Aorta (tissue), 5 donors: ENCODE measurements at places on chromosomes 5 and 9.

DNA sequence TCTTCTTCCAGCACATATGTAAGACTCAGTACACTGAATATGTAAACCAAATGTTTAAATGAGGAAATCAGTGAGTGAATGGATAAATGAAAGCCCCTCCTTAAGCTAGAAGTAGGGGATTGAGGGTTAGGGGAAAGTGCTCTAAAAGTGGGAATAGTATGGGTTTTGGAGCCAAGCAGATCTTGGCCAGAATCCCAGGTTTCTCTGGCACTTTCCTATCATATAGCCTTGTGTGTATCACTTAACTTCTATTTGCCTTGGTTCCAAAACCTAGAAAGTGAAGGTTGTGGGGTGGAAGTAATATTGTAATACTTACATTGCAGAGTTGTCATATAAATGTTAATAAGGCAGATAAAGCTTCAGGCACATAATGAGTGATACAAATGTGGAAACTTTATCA is 45.0 kb upstream of the SV2C start:
- no peak for DNase-seq

GRCh38 chr5:140587495-140587894 is 22.9 kb downstream of the SLC35A4 start:
- DNase-seq: no peak

- no peak for DNase-seq
Measured at GRCh38 chr9:129013674-129014073, 14.5 kb downstream of the SH3GLB2 start.

DNA sequence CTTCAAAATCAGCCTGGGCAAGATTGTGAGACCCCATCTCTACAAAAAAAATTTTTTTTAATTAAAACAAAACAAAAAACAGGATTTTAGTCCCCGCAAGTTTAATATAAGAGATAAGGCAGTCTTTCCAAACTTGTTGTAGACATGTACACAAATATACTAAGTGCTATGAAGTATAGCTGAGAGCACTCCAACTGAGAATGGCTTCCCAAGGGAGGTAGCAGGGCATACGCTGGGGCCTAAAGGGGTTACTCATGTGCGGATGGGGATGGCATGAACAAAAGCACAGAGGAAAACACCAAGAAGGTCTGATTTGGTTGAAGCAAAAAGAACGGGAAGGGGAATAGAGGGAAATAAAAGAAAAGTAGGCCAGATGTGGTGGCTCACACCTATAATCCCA is 21.1 kb downstream of the SAR1B start:
- no peak for DNase-seq

DNA sequence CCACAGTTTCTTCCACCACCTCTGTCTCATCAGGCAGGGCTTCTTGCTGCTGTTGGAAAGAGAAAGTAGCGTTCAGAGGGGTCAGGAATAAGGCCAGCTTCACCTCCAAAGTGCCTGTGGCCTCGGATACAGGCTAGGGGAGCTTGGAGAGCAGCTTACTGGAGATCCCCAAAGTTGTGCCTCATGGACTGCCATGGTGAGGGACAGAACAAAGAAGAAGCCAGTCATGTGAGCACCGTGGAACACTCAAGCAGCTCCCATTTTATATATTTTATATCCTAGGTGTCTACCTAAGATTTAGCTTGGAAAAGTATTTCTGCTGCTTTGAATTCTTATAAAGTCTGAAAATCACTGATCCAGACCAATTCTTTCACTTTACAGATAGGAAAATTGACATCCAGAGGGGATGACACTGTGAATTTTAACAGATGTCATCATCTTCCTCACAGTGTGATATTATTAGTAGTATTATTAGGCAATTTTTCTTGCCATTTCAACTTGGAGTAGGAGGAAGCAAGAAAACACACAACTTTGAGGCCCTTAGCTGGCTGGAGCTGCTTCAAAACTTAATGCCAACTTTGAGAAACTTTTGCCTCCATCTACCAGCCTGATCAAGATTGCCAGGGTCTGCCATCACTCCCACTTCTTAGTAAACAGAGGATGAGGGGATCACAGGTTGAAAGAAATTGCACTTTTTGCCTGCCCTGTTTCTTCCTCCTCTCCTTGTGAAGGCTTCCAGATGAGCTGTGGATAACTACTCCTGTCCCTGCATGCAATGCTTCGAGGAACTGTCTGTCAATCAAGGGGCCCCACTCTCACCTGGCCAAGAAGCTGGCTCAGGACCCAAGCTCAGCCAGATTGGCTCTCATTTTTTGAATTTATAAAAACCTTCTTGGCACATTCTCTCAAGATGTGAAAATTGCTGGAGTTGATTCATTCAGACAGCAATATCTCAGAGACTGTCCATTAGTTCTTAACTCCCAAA is 11.8 kb downstream of the SPARC start:
- DNase-seq: no peak

DNA sequence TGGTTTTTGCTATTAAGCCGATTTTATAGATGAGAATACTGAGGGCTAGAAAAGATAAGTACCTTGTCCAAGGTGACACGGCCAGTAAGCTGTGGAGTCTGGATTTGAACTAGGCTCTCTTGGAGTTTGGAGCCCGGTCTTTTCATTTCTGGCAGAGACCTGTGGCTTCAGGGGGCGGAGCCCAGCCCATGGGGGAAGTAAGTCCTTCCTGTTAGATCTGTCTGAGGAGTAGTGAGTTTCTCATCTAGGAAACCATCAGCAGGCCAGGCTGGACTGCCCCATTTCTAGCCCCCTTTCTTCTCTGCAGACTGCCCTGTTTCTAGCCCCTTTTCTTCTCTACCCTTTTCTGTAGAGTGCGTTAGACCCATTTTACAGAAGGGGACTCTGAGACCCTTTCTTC is 521 bp upstream of the PTGS1 start:
- DNase-seq: no peak

DNA sequence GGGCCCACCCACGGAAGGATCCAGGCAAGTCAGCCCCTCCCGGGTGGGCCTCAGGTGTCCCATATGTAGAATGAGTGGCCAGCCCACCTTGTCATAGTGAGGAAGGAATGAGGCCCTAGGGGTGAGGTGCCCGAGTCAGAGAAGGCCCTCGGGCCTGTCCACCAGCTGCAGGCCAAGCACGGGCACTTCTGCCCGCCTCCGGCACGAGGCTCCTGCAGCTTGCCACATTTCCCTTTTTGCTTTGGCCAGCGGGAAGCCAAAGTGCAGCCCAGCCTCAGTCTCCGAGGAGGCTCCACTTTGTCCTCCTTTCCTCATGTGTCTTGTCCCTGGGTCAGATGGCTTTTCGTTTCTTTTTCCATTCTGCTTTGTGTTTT is 72.9 kb downstream of the PSMB7 start:
- no peak for DNase-seq

DNA sequence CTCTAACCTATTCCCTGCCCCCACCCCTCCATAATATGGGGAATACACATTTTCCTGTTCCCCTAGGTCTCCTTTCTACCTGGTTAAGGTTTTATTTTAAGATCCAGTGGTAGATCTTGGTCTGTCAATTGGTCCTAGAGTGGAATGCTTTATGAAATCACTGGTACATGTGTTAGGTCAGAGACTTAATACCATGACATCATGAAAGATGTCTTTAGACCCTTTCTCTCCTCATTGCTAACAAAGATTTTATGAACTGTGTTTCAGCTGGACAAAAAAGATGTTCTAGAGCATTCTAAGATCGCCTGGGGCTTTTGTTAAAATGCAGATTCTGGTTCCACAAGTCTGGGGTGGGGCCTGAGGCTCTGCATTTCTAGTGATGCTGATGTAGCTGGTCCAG is 9.1 kb downstream of the GSN start:
- DNase-seq: no peak

DNA sequence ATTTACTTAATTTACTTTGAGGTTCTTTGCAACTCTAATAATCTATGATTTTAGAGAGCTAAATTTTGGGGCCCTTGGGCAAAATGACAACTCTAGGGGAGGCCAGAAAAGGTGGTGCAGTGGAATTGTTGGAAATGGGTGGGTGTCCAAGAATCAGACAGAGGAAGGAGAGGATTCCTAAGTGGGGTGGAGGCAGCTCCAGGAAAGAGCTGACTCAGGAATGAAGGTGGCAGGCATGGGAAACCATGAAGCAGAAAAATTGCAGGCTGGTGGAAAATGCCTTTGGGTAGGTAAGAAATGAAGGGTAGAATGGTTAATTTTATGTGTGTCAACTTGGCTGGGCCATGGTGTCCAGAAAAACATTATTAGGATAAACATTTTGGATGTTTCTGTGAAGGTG is 248.5 kb upstream of the TUT7 start:
- DNase-seq: no peak

GRCh38 chr9:135252980-135253304 is 165.5 kb downstream of the OLFM1 start:
- no peak for DNase-seq

GRCh38 chr5:87263498-87263897 is 4.2 kb upstream of the RASA1 start:
- no peak for DNase-seq

- DNase-seq: no peak
Measured at GRCh38 chr9:87237336-87237735, 260.3 kb upstream of the DAPK1 start.

- DNase-seq: no peak
Measured at GRCh38 chr5:76652809-76653414, 29.7 kb upstream of the F2RL2 start.

- peak; percentile 5 for DNase-seq
Measured at GRCh38 chr9:36871606-36872005, 162.5 kb downstream of the PAX5 start.

DNA sequence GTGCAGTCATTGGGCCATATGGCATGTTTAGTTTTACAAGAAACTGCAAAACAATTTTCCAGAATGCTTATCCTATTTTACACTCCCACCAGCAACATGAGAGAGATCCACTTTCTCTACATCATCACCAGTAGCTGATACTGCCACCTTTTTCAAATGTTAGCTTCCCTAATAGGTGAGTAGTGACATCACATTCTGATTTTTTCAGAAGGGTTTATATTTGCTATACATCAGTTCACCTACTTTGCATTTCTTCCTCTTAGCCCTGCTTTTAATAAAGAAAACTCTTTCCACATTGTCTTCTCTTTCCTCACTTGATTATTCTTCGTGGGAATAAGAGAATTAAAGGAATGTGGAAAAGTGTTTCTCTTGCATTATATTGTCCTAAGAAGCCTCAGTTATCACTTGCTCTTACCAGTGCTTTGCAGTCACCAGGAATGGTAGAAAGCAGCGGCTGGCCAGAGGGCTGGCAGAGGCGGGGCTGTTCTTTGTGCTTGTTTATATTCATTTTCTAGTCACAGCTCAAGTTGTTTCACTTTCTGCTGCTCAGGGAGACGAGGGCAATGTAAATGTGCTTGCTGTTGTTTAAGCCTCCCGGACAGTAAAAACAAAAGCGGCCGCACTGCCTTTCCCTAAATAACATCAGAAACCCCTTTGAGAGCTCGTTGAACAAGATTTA is 164.8 kb downstream of the HSD17B3 start:
- DNase-seq: peak; percentile 82

GRCh38 chr9:84655447-84655846 is 14.1 kb upstream of the NTRK2 start:
- DNase-seq: no peak

DNA sequence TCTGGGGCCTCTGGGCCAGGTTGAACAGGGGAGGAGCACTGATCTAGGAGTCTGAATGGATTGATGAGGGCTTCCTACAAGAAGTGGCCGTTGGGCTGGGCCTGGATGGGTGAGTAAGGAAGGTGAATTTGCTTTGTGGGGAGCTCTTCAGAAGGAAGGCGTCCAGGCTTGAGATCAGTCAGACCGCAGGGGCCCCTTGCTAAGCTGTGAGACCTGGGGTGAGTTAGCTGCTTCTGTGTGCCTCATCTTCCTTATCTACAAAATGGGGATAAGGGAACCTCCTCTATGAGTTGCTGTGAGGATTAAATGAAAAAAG is 1.1 kb upstream of the SYNPO start:
- DNase-seq: no peak

GRCh38 chr5:150454492-150455229 is 5.1 kb upstream of the RPS14 start:
- DNase-seq: no peak

- DNase-seq: no peak
Measured at GRCh38 chr5:94389515-94389899, 228.9 kb downstream of the KIAA0825 start.

GRCh38 chr5:166340039-166340438 is 1951.4 kb upstream of the WWC1 start:
- no peak for DNase-seq
